Psoas muscle (tissue), 8 donors: ENCODE measurements at places on chromosomes 11 and 22. TPM values are rescaled to one million over a fixed set of nuclear protein-coding genes. Genes with fewer than 3 reads are reported as not detected.
A peak's percentile ranks its signal among the peaks of the same experiment; 100 is the strongest.

PKP3 gene
- not detected for polyA plus RNA-seq

PITPNM1 gene
- 5.1 TPM for polyA plus RNA-seq

KRTAP5-10 gene
- polyA plus RNA-seq, result not detected

GDPD4 gene
- polyA plus RNA-seq, result not detected

ZNF70 gene
- polyA plus RNA-seq, result 1.8 TPM

ETS1 gene
- polyA plus RNA-seq, result 12.6 TPM

SCGB1D2 gene
- polyA plus RNA-seq, result 8.8 TPM

PHLDB1 gene
- polyA plus RNA-seq, result 12.6 TPM

DNA sequence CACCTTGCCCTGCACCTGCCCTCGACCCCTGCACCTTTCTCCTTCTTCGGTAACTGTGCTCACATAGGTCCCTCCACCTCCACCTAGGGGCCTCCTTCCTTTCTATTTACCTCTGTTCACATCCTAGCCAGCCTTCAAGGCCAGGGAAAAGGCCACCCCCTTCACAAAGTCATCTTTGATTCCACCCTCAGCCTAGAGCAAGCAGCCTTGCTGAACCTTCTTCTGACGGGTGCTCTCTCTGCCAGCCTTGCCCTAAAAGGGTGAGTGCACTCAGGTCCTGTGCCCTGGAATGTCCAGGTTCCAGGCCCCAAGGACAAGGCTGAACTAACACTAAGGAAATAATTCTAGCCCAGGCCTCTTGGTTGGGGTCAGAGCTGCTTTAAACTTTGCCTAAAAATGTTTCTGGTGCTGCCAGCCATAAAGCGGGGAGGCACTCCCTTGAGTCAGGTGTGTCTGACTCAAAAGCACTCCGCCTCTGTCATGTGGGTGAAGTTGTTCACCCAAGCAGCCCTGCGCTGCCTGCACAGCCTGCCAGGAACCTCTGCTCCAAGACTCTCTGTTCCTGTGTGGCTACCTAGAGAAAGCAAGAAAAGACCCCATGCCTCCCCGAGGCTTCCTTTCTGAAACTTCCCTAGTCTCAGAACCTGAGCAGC lies 9.2 kb upstream of the FAM83F start:
- H3K4me1 ChIP-seq, result no peaks in the 10 kb centered on the region
- peaks cover 12% of the 10 kb centered on the region for H3K27me3 ChIP-seq
- H3K4me3 ChIP-seq, result no peak overlapping the region
- DNase-seq, result no peak

GRCh38 chr22:23970816-23971486 lies 3.3 kb downstream of the DDT start:
- DNase-seq, result no peak
- H3K4me3 ChIP-seq, result no peak overlapping the region
- H3K27ac ChIP-seq, result no peak overlapping the region
- H3K27me3 ChIP-seq, result no peaks in the 10 kb centered on the region
- no peaks in the 10 kb centered on the region for H3K36me3 ChIP-seq
- H3K4me1 ChIP-seq, result peaks cover 7% of the 10 kb centered on the region

DNA sequence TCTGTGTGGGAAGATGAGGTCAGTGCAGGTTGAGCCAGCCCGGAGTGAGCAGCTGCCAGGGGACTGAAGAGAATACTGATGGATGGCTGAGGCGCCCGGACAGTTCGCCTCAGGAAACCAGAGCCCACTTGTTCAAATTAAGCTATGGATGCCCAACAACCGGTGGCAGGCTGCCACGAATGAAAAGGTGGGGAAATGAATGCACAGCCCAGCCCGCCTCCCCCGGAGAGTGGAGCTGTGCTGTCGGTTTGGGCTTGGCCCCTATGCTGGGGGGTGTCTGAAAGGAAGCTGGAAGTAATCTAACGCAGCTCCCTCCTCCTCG lies 21.9 kb downstream of the HSPA8 start:
- no peak overlapping the region for H3K4me3 ChIP-seq
- no peak overlapping the region for H3K27ac ChIP-seq
- H3K4me1 ChIP-seq, result no peaks in the 10 kb centered on the region
- no peaks in the 10 kb centered on the region for H3K36me3 ChIP-seq

- H3K4me3 ChIP-seq, result no peak overlapping the region
- H3K27me3 ChIP-seq, result no peaks in the 10 kb centered on the region
- DNase-seq, result no peak
- H3K36me3 ChIP-seq, result no peaks in the 10 kb centered on the region
- no peak overlapping the region for H3K27ac ChIP-seq
- no peaks in the 10 kb centered on the region for H3K4me1 ChIP-seq
Observed at GRCh38 chr11:11668781-11669180, 47.0 kb upstream of the GALNT18 start.

- no peak for DNase-seq
- peaks cover 38% of the 10 kb centered on the region for H3K4me1 ChIP-seq
- H3K27ac ChIP-seq, result no peak overlapping the region
- no peak overlapping the region for H3K4me3 ChIP-seq
- no peaks in the 10 kb centered on the region for H3K36me3 ChIP-seq
Observed at GRCh38 chr11:14366936-14367335, 8.0 kb upstream of the RRAS2 start.

- no peaks in the 10 kb centered on the region for H3K36me3 ChIP-seq
- peak; percentile 97 for DNase-seq
- H3K4me3 ChIP-seq, result no peak overlapping the region
Observed at GRCh38 chr11:64846998-64847666, 2.7 kb upstream of the CDC42BPG start.

DNA sequence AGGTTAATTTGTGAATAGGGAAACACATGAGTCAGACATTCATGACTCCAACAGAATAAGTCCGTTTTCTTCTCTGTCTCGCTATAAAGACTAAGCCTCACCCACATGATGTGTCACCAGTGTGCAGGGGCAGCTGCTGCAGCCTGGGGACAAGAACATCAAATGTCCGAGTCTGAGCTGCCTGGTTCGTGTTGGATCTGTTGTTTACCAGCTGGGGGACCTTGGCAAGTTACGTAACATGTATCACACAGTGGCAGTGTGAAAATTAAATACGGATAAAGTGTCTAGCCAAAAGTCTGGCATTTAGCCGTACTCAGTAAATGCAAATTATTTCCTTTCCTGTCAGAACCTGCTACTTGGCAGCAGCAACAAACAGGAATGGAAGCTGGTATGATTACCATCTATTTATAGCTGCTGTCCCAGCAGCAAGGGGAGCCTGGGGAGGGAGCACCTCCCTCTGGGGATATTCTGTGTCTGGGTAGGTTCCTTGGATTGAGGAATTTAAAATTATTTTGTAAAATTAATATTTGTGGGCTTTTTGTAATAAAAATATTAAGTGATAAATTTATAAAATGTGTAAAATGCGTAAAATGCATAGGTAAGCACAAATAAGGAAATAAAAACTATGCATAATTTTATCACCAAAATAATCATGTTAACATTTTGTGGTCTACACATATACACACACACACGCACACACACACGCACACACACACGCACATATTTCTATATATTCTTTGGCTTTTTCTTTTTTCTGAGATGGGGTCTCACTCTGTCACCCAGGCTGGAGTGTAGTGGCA lies 1.3 kb upstream of the CLDN25 start:
- H3K4me3 ChIP-seq, result peak overlapping the region; percentile 18
- no peaks in the 10 kb centered on the region for H3K36me3 ChIP-seq
- H3K27me3 ChIP-seq, result no peaks in the 10 kb centered on the region
- H3K4me1 ChIP-seq, result peaks cover 10% of the 10 kb centered on the region
- H3K27ac ChIP-seq, result peak overlapping the region; percentile 84
- peak; percentile 76 for DNase-seq

- H3K4me3 ChIP-seq, result no peak overlapping the region
- no peak overlapping the region for H3K27ac ChIP-seq
- DNase-seq, result no peak
- no peaks in the 10 kb centered on the region for H3K4me1 ChIP-seq
Observed at GRCh38 chr11:95688015-95688414, 101.6 kb downstream of the FAM76B start.

- no peaks in the 10 kb centered on the region for H3K36me3 ChIP-seq
- no peak overlapping the region for H3K4me3 ChIP-seq
- peak overlapping the region; percentile 66 for H3K27ac ChIP-seq
- DNase-seq, result peak; percentile 91
Observed at GRCh38 chr11:118194835-118195627, 18.6 kb upstream of the SCN2B start.

DNA sequence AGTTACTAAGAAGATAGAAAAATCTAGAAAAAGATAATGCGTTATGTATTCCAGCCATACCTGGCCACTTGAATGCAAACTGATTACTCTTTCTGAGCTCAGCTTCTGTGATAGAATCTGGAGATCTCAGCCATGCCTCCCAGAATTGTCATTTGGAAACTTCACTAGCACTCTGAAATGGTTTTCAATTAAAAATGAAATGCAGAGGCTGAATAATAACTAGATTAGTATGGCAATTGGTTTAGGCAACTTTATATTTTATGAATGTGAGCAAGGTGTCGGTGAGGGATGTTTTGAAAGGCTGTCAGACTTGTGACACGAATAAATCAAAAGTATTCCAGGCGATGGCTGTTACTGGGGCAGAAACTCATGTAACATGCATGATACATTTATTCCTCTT lies 128.8 kb upstream of the SORL1-AS1 start:
- H3K27me3 ChIP-seq, result no peaks in the 10 kb centered on the region
- H3K36me3 ChIP-seq, result no peaks in the 10 kb centered on the region
- no peak for DNase-seq

- no peak overlapping the region for H3K4me3 ChIP-seq
- peaks cover 10% of the 10 kb centered on the region for H3K4me1 ChIP-seq
- H3K27me3 ChIP-seq, result peaks cover 12% of the 10 kb centered on the region
- DNase-seq, result no peak
- no peak overlapping the region for H3K27ac ChIP-seq
Observed at GRCh38 chr11:119723243-119723951, 5.6 kb downstream of the NECTIN1 start.

DNA sequence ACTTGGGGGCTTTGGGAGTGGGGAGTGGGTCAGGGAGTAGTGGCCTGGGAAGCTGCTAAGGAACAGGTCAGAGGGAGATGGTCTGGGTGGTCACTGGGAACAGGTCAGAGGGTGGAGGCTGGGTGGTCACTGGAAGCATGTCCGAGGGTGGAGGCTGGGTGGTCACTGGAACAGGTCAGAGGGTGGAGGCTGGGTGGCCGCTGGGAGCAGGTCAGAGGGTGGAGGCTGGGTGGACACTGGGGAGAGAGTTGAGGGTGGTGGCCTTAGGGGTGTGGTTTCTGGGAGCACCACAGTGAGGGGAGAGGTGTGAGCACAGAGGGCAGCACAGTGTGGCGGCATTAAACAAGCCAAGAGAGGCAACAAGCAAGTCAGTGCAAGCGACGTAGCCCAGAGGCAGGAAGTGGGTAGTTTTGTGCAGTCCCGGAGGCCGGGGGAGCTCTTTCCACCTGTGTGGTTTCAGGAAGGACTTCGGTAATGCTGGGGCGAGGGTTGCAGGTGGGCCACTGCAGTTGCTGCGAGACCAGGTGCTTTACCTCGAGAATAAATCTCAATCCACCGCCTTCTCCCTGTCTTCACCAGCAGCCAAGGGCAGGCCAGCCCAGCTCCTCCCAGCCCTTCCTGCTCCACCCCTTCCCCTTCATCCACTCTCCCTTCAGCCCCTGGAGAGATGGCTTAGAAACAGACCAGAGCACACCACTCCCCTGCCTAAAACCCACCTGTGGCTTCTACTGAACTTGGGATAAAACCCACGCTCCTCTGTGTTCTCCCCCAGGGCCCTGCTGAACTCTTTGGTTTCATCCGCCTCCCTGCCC lies 3.2 kb upstream of the CACNA1I start:
- no peak overlapping the region for H3K27ac ChIP-seq
- H3K4me1 ChIP-seq, result no peaks in the 10 kb centered on the region
- H3K4me3 ChIP-seq, result no peak overlapping the region
- H3K27me3 ChIP-seq, result peaks cover 2% of the 10 kb centered on the region

GRCh38 chr22:42357634-42358296 lies 74.4 kb downstream of the NFAM1 start:
- no peak for DNase-seq
- H3K4me3 ChIP-seq, result no peak overlapping the region
- no peaks in the 10 kb centered on the region for H3K36me3 ChIP-seq
- no peak overlapping the region for H3K27ac ChIP-seq
- no peaks in the 10 kb centered on the region for H3K27me3 ChIP-seq

DNA sequence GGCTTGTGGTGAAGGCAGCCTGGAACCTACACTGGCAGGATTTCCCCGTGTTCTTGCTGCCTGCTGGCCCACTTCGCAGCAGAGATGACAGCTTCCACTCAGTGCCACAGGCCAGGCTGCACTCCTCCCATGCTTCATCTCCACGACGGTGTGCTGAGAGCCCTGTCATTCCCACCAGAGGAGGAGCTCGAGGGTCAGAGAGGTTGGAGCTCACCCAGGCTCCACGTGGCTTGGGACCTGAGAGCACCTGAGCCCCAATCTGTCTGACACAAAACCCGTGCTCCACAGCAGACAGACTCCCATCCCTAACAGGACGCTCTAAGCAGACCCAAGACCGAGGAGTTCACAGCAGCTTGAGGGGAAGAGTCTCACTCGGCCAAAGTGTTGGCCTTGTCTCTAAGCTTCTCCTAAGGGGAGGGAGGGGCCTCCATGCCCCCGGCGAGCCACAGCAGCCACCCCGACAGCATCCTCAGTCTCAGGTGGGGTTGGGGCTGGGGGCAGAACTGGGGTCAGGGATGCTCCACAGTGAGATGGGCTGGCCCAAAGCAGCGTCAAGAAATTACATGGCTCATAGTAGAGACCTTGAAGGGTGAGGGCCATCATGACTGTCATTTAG lies 10.7 kb downstream of the LRFN4 start:
- no peak for DNase-seq
- H3K27me3 ChIP-seq, result no peaks in the 10 kb centered on the region
- H3K27ac ChIP-seq, result no peak overlapping the region
- no peaks in the 10 kb centered on the region for H3K36me3 ChIP-seq

GRCh38 chr11:6925636-6926207 lies 504 bp upstream of the ZNF215 start:
- H3K36me3 ChIP-seq, result no peaks in the 10 kb centered on the region
- H3K27me3 ChIP-seq, result peaks cover 3% of the 10 kb centered on the region
- peak overlapping the region; percentile 63 for H3K4me3 ChIP-seq
- peaks cover 7% of the 10 kb centered on the region for H3K4me1 ChIP-seq

DNA sequence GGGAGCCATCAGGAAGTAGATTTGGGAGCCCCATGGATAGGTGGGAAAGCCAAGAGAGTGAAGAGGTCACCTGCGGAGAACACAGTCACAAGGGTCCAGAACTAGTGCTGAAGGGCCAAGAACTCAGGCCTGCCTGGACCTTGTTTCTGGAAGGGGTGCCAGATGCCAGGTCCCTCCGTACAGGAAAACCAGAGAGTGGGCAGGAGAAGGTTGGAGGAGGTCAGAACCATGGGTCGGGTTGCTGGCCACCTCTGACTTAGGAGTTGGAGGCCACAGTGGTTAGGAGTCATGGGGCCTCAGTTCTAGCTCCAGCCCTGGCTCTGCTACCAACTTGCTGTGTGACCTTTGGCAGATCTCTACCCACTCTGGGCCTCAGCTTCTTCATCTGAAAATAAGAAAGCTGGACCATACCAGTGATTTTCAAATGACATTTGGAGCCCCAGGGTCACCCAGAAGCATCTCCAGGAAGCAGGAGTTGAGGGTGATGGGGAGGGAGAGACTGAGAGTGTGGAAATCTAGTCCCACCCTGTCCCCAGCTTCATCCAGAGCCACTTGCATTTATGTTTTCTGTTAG lies 20.8 kb upstream of the TUB start:
- no peak overlapping the region for H3K4me3 ChIP-seq
- H3K4me1 ChIP-seq, result peaks cover 17% of the 10 kb centered on the region
- H3K27ac ChIP-seq, result no peak overlapping the region
- H3K27me3 ChIP-seq, result no peaks in the 10 kb centered on the region
- H3K36me3 ChIP-seq, result no peaks in the 10 kb centered on the region
